ENCODE measurements at places on chromosomes 12 and 14. TPM values are rescaled to one million over a fixed set of nuclear protein-coding genes. Genes with fewer than 3 reads are reported as not detected.

Gene P2RX2
- not detected for total RNA-seq

GRCh38 chr14:73829071-73829470 lies 22.6 kb upstream of the PTGR2 start:
- no peak for DNase-seq

Gene FAIM2
- 1.3 TPM for total RNA-seq

- no peak for DNase-seq
These were observed 563 bp downstream of the DCP1B start for GRCh38 chr12:2003676-2004112.

GRCh38 chr12:86623267-86623666 lies 367.1 kb upstream of the MGAT4C start:
- DNase-seq, result no peak

Gene AQP6
- total RNA-seq, result not detected

DNA sequence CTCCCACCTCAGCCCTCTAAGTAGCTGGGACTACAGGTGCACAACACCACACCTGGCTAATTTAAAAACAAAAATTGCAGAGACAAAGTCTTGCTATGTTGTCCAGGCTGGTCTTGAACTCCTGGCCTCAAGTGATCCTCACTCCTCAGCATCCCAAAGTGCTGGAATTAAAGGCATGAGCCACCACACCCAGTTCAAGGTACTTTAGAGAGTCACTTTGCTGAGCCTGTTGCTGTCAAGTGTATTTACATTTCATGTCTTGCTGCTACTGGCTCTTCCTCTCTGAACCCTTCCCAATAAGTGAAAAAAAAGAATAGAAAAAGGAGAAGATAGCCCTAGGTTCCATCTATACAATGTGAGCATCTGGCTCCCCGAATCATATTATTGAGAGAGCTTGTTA lies 38.4 kb downstream of the SLCO1A2 start:
- no peak for DNase-seq

- no peak for DNase-seq
These were observed 151.6 kb downstream of the KICS2 start for GRCh38 chr12:64070454-64070853.

GRCh38 chr12:87848248-87848868 lies 180.8 kb downstream of the C12orf50 start:
- no peak for DNase-seq

- no peak for DNase-seq
These were observed 6.6 kb downstream of the ATXN3 start for GRCh38 chr14:92099802-92100201.

- no peak for DNase-seq
These were observed 89.2 kb downstream of the KCNK10 start for GRCh38 chr14:88233915-88234314.

DNA sequence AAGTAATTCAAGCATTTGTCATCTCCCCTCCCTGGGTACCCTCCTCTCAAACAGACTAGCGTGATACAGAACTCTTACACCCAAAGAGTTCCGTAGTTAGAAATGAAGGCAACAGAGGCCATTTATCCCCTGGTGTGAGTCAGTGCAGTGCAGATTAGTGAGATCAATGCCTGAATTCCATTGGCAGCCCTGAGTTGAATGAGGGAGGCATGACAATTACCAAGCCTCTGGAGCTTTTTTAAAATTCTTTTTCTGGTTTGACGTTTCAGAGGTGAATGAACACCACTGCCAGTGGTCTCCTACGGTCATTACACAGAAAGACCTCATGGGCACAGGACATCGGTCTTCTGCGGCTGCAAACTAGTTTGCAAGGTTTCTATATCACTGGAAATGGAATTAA lies 94.4 kb downstream of the PRIMA1 start:
- no peak for DNase-seq

DNA sequence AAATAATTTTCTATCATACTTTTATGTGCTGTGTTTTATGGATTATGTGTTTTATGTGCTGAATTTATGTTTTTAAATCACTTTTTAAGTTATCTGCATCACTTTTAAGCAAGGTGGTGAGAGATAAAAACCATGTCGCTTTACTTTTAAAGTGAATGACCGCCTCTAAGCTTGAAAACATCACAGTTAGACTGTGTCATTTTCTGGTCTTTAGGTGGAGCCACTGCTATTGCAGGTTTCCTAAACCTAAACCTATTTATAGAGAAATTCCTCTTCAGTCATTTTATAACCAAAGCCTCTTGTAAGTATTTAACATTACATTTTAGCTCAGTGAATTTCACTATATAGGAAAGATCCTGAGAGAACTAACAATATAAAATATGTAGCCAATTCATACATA lies 21.0 kb upstream of the MDM2 start:
- DNase-seq, result no peak
